ENCODE measurements at places on chromosomes 1 and 21.

GRCh38 chr1:231776010-231776756 lies 149.6 kb downstream of the DISC1 start:
- DNase-seq: no peak

DNA sequence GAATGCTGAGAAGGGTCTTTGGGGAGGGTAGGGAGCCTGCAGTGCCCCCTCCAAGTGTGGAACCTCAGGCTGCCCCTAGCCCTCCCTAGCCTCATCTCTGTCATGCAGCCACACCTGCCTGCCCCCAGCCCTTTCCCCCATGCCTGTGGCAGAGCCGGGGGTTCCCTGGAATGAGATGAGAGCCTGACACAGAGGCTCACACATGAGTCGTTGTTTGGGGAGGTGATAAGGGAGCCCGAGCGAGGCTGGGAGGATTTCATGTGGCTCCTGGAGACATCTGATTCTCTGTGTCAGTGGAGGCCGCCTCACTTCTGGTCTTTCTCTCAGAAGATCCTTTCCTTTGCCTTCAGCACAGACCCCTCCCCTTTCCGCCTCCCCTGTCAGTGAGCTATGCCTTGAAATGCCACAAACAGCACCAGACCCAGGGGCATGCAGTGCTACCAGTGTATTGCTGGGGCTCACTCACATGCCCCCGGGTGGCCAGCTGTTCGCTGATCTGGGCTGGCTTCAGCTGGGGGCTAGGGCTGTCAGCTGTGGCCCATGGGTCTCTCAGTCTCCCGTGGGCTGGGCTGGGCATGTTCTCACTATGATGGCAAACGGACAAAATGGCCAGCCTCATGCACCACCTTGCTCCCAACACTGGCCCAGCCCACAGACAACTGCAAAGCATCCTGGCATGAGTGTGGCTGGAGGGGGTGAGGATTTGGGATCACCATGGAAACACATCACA lies 102.6 kb downstream of the AJAP1 start:
- no peak for DNase-seq

DNA sequence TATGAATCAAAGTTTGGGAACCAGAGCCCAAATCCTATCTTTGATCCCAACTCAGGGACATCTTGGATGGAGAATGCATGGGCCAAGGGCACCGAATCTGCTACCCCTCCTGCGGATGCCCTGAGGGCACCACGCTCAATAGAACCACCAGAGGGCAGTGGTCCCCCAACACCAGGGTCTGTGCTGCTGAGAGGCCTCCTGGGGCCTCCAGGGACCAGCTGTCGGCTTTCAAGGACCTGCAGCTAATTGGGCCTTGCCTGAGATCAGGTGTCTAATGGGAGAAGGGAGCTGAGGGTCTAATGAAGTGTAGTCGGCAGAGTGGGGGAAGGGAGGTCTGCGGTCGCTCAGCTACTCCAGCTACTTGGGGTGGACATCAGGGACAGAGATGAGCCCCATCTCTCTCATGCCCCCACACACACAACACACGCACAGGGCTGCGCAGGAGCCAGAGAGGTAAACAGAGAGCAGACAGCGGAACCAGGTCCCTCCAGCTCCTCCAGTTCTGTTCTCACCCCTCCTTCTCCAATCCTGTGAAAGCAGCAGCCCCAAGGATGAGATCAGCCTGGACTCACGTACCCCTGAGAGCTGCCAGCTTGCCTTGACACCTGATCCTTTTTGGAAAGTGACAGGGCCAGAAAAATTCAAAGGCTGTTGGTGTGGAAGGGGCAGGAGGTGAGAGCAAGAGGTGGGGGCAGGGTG lies 34.9 kb upstream of the PPP1R15B start:
- peak; percentile 33 for DNase-seq

DNA sequence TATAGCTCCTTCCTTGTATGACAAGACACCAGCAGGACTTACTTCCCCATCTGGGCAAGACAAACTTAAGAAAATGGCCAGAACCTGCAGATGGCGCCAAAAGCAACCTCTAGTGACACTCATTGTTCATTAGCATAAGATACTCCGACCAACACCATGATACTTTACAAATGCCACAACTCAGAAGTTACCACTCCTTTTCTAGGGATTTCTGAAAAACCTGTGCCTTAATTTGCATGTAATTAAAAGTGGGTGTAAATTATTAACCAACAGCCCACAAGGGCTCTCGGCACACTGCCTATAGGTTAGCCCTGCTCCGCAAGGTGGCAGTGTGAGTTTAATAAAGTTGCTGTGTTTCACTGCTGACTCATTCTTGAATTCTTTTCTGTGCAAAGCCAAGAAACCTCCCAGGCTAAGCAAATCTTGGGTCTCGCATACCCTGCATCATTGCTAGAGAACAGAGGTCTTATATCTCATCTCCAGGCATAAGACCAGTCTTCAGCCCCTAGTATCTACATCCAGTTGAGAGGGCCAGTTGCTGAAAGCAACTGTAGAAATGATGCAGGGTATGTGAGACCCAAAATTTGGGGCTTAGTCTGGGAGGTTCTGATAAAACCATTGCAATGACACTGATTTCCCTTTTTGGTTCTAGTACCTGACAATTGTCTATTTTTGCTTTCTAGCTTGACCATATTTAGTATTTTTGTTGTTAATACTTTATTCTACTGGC lies 86.4 kb downstream of the FAF1 start:
- peak; percentile 25 for DNase-seq

DNA sequence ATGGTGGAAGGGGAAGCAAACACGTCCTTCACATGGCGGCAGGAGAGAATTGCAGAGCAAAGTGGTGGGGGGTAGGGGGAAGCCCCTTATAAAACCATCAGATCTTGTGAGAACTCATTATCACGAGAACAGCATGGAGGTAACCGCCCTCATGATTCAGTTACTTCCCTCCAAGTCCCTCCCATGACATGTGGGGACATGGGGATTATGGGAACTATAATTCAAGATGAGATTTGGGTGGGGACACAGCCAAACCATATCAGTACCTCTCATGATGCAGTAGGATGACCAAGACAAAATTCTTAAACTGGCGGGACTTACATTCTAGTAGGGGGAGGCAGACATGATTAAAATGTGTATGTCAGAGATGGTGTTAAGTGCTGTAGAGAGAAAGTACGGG lies 38.8 kb downstream of the WNT4 start:
- no peak for DNase-seq

GRCh38 chr1:227315629-227316346 lies 2.5 kb downstream of the CDC42BPA start:
- DNase-seq: no peak

DNA sequence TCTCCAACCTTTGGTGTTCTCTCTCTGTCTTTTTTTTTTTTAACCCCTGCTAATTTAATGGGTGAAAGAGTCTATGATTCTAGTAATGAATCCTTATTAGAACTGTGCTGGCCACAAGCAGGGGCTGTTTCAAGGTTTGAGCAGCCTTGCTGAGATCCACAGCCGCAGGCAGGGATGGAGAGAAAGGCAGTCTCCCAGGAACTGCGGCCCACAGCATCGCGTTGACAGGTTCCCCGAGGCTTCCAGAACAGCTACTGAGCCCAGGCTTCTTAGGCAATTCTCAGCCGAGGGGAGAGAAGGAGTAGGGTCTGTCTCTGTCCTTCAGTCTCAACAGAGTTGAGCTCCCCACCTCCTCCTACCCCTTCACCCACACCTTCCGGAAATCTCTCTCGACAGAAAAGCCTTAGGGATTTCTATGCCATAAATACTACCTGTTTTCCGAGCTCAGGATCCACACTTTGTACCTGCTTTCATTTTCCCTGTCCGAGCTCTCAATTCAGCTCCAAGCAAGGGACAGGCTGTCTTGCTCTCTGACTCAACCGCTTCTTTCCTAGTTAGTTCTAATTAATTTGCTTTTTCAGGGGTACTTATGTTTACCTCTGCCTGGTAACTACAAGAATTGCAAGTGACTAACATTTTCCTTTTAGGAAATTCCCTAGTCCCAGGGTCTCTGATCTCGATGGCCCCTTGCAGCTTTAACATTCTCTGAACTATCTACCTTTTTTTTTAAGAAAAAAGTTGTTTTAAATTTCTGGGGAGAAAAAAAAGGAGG lies 6.7 kb upstream of the CASZ1 start:
- no peak for DNase-seq

GRCh38 chr1:206719169-206719839 lies 34.6 kb downstream of the MAPKAPK2 start:
- DNase-seq: no peak

GRCh38 chr1:12345350-12346217 lies 115.8 kb downstream of the VPS13D start:
- DNase-seq: no peak

- no peak for DNase-seq
These were observed 75.3 kb downstream of the CD58 start for GRCh38 chr1:116495535-116495934.

GRCh38 chr21:41167348-41168342 lies at the start of gene BACE2:
TSS of gene BACE2 (plus strand) at chr21:41168160. CDS start at chr21:41168264, 104 bp downstream.
- DNase-seq: peak; percentile 6

GRCh38 chr1:229664133-229664689 lies 38.2 kb downstream of the URB2 start:
- DNase-seq: peak; percentile 65

DNA sequence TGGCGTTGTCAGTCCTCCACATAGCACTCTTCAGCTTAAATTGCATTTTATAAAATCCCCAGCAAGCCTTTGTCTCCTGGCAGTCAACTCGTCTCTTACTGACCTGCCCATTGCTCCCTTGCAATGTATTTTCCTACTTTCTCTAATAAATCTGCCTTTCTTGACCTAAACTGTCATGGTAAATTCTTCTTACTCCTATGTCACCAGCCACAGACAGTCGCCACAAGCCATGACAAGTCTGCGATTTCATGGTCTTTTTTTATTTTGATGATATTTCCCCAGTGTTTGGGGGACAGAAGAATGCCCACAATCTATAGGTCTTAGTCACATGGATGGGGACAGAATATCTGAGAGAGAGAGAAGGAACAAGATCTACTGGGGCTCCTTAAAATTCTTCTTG lies 8.4 kb downstream of the IFNAR2 start:
- DNase-seq: no peak

- no peak for DNase-seq
These were observed 614.0 kb upstream of the CHRM3 start for GRCh38 chr1:238772322-238772721.

- no peak for DNase-seq
These were observed 125.2 kb upstream of the DPYD start for GRCh38 chr1:98045767-98046641.

GRCh38 chr1:234777856-234778220 lies 167.9 kb upstream of the IRF2BP2 start:
- no peak for DNase-seq

DNA sequence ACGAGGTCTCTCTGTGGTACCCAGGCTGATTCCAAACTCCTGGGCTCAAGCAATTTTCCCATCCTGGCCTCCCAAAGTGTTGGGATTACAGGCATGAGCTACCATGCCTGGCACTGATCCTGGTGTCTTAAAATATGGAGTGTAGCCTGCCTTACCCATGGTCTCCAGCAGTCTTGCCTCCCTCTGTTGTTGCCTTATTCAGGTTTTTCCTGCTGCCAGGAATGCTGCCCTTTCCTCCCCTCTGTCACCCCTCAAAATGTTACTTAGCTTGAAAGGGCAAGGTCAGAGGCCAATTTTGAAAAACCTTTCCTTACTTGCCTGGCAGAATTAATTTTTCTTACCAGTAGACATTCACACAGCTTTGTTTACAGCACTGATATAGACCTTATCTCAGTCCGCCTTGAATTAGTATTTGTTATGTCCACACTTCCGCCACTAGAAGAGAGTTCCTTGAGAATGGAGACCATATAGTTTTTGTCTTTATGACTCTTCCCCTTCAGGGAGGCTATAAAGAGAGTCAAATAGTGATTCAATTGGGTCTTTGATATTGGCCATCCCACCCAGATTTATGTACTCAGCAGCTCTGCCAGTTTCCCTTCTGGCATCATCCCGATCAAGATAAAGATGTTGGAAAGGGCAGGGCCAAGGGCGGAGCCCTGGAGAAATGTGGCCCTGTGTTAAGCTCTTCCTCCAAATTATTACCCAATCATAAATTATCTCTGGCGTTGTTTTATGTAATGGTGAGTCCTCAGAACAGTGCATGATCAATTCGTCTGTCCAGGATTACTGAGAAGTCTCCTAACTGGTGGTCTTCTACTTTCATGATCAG lies 38.8 kb downstream of the C1orf21 start:
- no peak for DNase-seq

DNA sequence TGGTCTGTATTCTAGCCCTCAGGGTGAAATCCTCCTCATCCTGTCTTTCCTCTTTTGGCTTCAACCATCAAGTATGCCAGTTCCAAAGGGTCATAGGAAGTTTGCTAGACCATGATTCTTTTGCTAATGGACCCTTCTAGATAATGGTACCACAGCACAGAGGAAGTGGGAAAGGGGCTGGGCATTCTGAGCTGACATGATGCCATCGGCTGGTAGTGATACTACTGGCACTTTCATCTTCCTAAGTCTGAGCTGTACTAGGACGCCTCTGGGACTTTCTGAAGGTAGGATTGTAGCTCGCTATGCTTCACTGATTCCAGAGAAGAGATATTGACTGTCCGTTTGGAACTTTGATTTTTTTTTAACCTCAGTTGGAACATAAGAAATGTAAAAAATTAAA lies 11.4 kb downstream of the FASLG start:
- no peak for DNase-seq

- no peak for DNase-seq
These were observed 695 bp upstream of the ALG14 start for GRCh38 chr1:95073446-95073845.

DNA sequence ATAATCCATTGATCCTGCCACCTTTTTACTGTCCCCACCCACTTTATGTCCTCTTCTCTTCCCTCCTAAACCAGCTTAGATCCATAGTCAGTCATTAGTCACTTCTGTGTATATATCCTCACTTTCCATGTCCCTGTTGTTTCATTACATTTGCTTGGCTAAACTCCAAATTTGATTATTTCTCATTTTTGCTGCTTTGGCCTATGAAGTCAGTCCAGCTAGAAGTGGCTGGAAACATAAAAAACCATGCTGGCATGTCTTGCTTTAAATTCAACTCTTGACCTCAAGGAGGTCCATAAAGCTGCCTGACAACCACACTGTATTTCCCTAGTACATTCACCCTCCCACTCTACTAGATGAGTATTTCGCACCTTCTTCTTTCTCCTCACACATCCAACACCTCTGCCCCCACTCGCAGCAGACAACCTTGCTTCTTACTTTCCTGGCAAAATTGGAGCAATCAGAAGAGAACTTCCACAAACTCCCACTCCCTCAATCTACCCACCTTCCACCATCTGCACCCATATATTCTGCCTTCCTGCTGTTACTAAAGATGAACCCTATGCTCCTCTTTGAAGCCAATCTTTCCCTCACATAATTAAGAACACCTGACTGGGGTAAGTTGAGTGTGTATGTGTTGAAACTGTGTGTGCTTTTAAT lies 72.1 kb downstream of the ZNF648 start:
- no peak for DNase-seq

GRCh38 chr1:56257726-56258125 lies 321.6 kb downstream of the PLPP3 start:
- DNase-seq: no peak

GRCh38 chr1:32405672-32406467 lies 11.6 kb upstream of the BSDC1 start:
- DNase-seq: no peak

- no peak for DNase-seq
These were observed 20.2 kb downstream of the KIF17 start for GRCh38 chr1:20697563-20697962.

- DNase-seq: no peak
These were observed 121.6 kb upstream of the BARHL2 start for GRCh38 chr1:90838720-90839119.

Data from activated CD8-positive, alpha-beta memory T cell treated with anti-CD3 and anti-CD28 coated beads for 48 hours (primary cell).